Effector memory CD4-positive, alpha-beta T cell (primary cell): ENCODE measurements at places on chromosomes 5 and 9.

DNA sequence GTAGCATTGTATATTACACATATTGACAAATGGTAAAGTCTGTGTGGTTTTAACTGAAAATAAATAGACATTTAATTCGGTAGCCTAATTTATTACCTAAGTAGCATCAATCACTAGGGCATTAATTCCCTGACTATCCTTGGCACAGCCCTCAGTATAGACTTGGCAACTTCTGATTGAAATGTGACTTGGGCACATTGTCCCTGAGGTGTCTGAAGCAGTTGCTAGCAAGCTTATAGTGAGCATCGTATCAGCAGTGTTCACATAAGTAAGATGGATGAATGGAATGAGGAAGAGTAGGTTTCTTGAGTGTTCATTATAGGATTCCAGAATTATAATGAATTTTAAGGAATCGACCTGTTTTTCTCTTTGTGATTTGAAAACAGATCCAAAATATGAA lies 16.1 kb downstream of the LURAP1L start:
- H3K4me3 ChIP-seq: no peak overlapping the region
- no peak for DNase-seq
- H3K27ac ChIP-seq: no peak overlapping the region
- no peaks in the 10 kb centered on the region for H3K4me1 ChIP-seq
- H3K36me3 ChIP-seq: no peaks in the 10 kb centered on the region

DNA sequence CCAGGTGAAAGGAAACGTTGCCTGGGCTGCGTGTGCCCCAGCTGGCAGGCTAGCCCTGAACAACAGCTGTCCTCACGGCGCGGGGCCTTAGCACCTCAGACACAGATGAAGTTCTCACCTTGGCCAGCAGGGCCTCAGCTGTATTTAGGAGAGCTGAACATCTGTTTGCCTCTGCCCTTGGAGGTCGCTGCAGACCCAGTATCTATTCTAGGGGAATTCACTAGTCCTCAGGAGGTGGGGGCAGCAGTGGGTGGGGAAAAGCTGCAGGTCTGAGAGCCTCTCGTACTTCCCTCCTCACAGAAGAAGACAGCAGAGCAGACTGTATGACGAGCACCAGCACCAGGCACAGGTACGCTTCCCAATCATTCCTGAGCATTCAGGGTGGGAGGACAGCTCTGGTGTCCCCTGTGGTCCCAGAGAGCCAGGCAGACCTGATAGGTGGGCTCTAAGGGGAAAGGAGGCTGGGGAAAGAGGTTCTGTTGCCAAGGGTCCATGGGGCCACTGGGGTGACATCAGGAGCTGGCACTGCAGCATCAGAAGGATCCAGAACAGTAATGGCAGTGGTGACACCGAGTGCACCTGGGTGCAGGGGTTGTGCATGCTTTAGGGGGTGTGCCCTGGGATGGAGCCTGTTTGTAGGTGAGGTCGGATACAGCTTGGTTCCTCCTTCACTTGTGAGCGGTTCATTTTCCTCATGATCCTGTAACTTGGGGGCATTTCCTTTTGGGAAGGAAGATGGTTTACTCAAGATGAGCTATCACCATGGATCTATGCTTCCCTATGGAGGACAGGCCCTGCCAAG lies 13.8 kb downstream of the CD74 start:
- no peaks in the 10 kb centered on the region for H3K4me1 ChIP-seq
- H3K27me3 ChIP-seq: no peaks in the 10 kb centered on the region
- H3K27ac ChIP-seq: no peak overlapping the region
- no peak overlapping the region for H3K4me3 ChIP-seq
- no peak for DNase-seq

DNA sequence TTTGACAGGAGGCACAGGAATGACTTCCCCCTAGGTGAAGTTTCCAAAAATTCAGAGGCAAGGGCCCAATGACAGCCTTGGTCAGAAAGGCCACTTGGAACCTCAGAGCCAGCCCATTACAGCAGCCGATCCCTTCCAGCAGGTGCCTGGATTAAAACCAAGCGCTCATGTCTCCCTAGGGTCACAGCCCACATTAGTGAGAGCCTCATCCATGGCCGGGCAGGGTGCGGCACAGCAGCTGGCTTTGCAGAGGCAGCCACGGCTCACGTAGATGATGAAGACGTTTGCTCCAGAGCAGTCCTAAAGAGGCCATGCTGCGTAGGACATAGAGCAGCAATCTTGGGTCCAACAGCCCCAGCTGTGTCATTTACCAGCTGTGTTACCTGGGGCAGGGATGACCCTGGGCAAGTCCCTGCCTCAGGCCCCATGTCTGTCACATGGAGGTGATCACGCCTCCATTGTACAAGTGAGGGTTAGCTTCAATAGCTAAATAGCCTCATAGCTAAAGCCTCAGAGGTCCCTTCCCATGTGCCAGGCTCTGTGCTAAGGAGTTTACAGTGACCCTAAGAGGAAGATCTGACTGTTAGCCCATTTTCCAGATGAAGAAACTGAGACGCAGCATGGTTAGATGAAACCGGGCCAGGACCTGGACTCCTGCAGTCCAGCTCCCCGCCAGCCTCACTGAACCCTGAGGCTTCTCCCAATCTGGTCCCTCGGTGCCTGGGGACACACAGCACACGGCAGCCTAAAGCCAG lies 39.2 kb downstream of the NEK6 start:
- DNase-seq: no peak
- H3K36me3 ChIP-seq: no peaks in the 10 kb centered on the region
- no peaks in the 10 kb centered on the region for H3K4me1 ChIP-seq
- no peaks in the 10 kb centered on the region for H3K27me3 ChIP-seq

- no peaks in the 10 kb centered on the region for H3K4me1 ChIP-seq
- DNase-seq: no peak
- H3K36me3 ChIP-seq: no peaks in the 10 kb centered on the region
- H3K27me3 ChIP-seq: no peaks in the 10 kb centered on the region
- no peak overlapping the region for H3K4me3 ChIP-seq
These were observed 32.1 kb upstream of the CLPTM1L start for GRCh38 chr5:1376981-1377380.

- H3K27ac ChIP-seq: no peak overlapping the region
- no peaks in the 10 kb centered on the region for H3K27me3 ChIP-seq
- no peak overlapping the region for H3K4me3 ChIP-seq
- DNase-seq: no peak
- peaks cover 3% of the 10 kb centered on the region for H3K4me1 ChIP-seq
- no peaks in the 10 kb centered on the region for H3K36me3 ChIP-seq
These were observed 8.2 kb upstream of the AGPAT2 start for GRCh38 chr9:136695435-136695895.

GRCh38 chr5:168291964-168292785 lies 730 bp downstream of the WWC1 start:
- DNase-seq: no peak
- no peaks in the 10 kb centered on the region for H3K36me3 ChIP-seq
- H3K4me1 ChIP-seq: peaks cover 3% of the 10 kb centered on the region
- H3K27ac ChIP-seq: no peak overlapping the region
- peaks cover 7% of the 10 kb centered on the region for H3K27me3 ChIP-seq
- peak overlapping the region; percentile 47 for H3K4me3 ChIP-seq

DNA sequence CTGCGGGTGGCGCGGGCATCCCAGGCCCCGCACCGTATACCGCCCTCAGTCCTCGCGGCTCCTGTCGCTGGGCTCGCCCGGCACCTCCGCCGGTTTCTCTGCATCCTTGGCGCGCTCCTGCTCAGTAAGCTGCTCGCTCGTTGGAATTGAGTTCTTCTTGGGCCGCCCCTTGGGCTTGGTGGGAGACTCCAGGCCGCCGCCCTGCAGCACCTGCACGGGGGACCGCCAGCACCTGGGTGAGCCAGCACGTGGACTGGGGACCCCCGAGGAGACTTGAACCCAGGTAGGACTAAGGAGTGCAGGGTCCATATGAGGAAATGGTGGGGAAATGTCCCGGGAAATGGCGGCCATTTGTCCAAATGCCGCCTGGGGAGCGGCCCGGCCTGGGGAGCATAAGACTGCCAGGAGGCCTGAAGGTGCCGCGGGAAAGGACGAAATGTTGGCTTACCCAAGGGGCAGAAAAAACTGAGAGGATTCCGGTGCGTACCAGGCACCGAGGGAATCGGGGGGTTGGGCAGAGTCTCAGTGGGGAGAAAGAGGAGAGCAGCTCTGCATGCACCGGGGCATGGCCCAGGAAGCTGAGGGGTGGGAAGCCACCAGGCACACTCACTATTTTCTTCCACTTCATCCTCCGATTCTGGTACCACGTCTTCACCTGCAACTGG lies 2.9 kb downstream of the BARX1 start:
- H3K4me3 ChIP-seq: peak overlapping the region; percentile 66
- no peaks in the 10 kb centered on the region for H3K36me3 ChIP-seq
- H3K27me3 ChIP-seq: peaks cover 83% of the 10 kb centered on the region
- DNase-seq: no peak
- no peak overlapping the region for H3K27ac ChIP-seq

- no peak overlapping the region for H3K4me3 ChIP-seq
- H3K36me3 ChIP-seq: no peaks in the 10 kb centered on the region
These were observed 26.7 kb downstream of the XRCC4 start for GRCh38 chr5:83104021-83104420.

DNA sequence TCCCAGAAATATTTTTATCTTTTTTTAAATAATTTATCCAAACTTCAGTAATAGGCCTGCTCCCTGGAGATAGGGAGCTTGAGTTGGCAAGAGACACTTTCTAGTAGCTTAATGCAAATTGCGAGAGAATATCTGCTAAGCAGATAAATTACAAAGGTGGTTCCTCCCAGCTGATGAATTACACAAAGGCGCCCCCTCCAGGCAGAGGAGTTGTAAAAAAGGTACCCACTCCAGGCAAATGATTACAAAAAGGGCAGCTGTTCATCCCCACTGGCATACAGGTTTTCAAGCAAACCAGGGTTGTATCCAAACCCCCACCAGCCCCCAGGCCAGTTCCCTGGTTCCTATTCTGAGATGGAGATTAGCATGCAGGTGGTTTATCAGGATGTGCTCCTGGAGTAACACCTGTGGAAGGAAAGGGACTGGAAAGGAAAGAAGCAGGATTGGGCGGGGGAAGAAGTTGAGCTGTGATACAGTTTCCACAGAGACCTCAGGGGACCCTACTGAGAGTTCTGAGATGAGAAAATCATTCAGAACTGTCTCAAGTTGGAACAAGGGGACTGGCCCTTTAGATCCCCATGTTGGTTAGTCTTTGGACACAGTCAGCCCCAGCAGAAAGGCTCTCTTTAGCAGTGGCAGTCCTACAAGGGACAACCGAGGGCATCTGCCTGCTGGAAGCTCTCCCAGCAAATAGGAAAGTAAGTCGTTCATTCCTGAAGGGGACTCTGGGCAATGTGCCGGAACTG lies 25.5 kb downstream of the ESM1 start:
- no peak for DNase-seq
- H3K4me3 ChIP-seq: no peak overlapping the region
- no peaks in the 10 kb centered on the region for H3K36me3 ChIP-seq
- no peaks in the 10 kb centered on the region for H3K4me1 ChIP-seq
- H3K27me3 ChIP-seq: no peaks in the 10 kb centered on the region
- no peak overlapping the region for H3K27ac ChIP-seq

- no peak overlapping the region for H3K4me3 ChIP-seq
- no peaks in the 10 kb centered on the region for H3K36me3 ChIP-seq
- no peaks in the 10 kb centered on the region for H3K27me3 ChIP-seq
- DNase-seq: no peak
- H3K27ac ChIP-seq: no peak overlapping the region
These were observed 45.4 kb downstream of the ABCA1 start for GRCh38 chr9:104882566-104882965.

GRCh38 chr5:123156577-123157296 lies 67.7 kb downstream of the PRDM6 start:
- H3K27me3 ChIP-seq: peaks cover 3% of the 10 kb centered on the region
- H3K27ac ChIP-seq: no peak overlapping the region
- no peak for DNase-seq
- no peaks in the 10 kb centered on the region for H3K4me1 ChIP-seq
- no peaks in the 10 kb centered on the region for H3K36me3 ChIP-seq
- H3K4me3 ChIP-seq: no peak overlapping the region
